ENCODE measurements at places on chromosomes 11 and 22.

DNA sequence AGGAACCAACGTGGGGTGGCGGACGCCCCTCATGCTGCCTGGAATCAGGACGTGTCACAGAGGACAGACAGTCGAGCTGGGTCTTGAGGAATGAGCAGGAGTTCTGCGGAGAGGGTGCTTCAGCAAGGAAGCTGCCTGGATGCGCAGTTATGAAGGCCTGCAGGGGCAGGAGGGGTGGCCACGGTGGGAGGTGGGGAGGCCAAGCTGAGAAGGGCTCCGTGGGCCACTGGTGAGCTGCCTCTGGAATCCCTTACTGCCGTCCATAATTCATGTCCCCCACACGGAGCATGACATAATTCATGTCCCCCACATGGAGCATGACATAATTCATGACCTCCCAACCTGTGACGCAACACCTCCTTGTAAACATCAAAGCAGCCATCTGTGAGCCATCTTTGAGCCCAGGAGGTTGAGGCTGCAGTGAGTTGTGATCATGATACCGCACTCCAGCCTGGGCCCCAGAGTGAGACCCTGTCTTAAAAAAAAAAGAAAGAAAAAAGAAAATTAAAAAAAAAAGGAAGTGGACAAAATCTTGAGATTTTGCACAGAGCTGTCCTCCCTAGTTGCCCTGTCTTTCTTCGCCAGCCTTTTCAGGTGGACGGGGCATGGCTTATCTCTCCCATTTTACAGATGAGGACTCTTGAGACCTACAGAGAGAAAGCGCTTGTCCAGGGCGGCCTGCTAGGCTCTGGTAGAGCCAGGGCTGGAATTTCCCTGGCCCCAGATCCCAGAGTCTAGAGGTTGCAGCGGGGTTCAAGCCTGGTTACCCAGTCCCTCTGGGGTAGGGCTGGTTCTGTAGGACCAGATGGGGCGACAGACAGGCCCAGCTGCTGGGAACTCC is 24.3 kb upstream of the PICK1 start:
- DNase-seq: peak; percentile 54

DNA sequence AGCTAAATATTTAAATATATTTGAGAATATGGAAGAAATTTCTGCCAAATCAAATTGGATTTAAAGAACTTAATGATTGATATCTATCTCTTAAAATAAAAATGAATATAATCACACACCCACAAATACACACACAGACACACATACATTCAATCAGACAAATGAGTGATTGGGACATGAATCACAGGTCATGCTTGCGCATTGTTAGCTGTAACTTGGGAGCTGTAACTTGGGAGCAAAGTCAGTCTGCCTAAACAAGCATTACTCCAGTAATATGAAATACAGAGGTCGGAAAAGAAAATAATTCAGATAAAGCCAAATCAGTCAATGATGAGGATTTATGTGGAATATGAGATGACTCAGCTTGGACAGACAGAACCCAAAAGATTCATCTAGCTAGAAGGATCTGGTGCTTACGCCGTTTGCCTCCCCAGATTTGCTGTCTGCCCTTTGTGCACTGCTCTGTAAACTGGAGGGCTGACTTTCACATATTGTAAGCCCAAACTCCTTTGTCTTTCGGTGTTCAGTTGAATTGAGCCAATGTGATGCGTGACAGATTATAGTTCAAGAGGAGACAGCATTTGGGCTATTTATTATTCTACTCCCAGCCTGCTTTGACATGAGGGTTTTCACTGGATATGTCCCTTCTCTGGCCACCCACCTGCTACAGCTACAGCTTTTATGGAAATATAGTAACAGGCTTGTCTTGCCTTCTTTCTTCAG is 1.6 kb downstream of the OR56B1 start:
- no peak for DNase-seq

DNA sequence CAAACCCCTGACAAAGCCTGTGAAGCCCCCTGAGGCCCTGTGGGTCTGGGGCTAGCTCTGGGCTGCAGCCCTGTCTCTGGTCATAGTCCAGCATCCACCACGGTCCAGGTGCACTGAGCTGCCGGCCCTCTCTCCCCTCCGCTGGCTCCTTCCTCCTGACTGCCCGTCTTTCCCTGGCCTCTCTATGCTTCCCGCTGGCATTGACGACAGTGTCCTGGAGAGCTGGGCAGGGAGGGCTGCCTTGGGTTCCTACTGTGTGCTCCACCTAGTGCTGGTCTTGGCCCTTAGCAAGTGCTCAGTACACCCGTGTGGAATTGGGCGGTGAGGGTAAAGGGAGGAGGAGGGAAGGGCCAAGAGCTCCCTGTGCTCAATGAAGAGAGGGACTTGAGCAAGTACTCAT is 868 bp upstream of the MYEOV start:
- no peak for DNase-seq

- DNase-seq: peak; percentile 6
Measured at GRCh38 chr22:45358127-45358526, 48.4 kb downstream of the FAM118A start.

DNA sequence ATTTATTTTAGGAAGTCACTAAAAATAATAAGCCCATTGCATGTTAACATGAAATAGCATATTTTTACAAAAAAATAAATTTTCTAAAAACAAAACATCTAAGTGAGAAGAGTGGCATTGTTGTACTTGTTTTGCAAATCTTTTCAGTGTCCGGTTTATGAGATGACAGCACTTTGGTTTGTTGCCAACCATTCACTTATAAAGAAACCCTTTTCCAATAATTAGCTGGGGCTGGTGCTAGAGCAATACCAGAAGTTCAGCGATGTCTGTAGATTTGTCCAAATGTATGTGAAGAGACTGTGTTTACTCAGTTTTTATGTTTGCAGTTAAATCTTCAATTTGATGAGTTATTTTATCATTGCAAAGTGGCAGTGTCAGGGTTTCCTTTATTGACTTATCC is 22.1 kb upstream of the KRTAP5-7 start:
- DNase-seq: no peak
